ENCODE measurements at places on chromosomes 1 and 21. TPM values are rescaled to one million over a fixed set of nuclear protein-coding genes. Genes with fewer than 3 reads are reported as not detected.

- no peak for DNase-seq
Measured at GRCh38 chr1:174258148-174258550, 98.8 kb downstream of the RABGAP1L start.

Gene S100A3
- total RNA-seq, result 1.7 TPM

Gene PADI4
- 13.8 TPM for total RNA-seq

Gene SH3D21
- total RNA-seq, result 7.1 TPM

Gene SMIM1
- 6.5 TPM for total RNA-seq
